ENCODE measurements at places on chromosomes 16 and 17. TPM values are rescaled to one million over a fixed set of nuclear protein-coding genes. Genes with fewer than 3 reads are reported as not detected.

- H3K27me3 ChIP-seq, result no peaks in the 10 kb centered on the region
- no peak overlapping the region for H3K27ac ChIP-seq
- no peak overlapping the region for H3K4me3 ChIP-seq
- peaks cover 14% of the 10 kb centered on the region for H3K36me3 ChIP-seq
- no peaks in the 10 kb centered on the region for H3K4me1 ChIP-seq
- DNase-seq, result no peak
Observed at GRCh38 chr16:75298267-75298666, 46.8 kb upstream of the BCAR1 start.

GRCh38 chr16:82943371-82943770, 316.6 kb downstream of the CDH13 start:
- H3K27me3 ChIP-seq, result no peaks in the 10 kb centered on the region
- no peaks in the 10 kb centered on the region for H3K36me3 ChIP-seq

DNA sequence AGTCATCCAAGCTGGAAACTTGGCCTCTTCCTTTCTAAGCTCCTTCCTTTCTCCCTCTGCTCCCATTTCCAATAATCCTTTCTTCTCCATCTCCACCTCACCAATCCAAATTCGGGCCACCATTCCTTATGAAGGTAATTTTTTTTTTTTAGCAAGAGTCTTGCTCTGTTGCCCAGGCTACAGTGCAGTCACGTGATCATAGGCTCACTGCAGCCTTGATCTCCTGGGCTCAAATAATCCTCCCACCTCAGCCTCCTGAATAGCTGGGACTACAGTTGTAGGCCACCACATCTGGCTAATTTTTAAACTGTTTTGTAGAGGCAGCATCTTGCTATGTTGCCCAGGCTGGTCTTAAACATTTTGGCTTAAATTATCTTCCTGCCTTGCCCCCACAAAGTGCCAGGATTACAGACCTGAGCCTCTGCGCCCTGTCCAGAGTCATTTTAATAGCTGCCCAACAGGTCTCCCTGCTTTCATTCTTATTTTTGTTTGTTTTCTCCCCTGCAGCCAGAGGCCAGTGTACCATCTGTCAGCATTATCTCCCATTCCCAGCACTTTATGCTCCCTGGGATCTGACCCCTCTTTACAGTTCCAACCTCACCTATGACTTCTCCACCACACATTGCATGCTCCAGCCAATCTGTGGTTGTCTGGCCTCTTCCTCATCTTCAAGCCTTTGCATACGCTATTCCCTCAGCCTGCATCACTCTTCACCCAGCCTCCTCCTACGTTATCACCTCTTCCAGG, 2.3 kb upstream of the GP2 start:
- no peak overlapping the region for H3K27ac ChIP-seq
- no peaks in the 10 kb centered on the region for H3K36me3 ChIP-seq
- H3K4me3 ChIP-seq, result no peak overlapping the region
- DNase-seq, result no peak

- H3K4me3 ChIP-seq, result no peak overlapping the region
- no peaks in the 10 kb centered on the region for H3K4me1 ChIP-seq
- H3K36me3 ChIP-seq, result no peaks in the 10 kb centered on the region
- no peaks in the 10 kb centered on the region for H3K27me3 ChIP-seq
- no peak overlapping the region for H3K27ac ChIP-seq
Observed at GRCh38 chr16:86960266-86960665, 356.9 kb downstream of the C16orf95 start.

TNP2 gene
- total RNA-seq, result not detected

CCT6B gene
- total RNA-seq, result 2.0 TPM

DNA sequence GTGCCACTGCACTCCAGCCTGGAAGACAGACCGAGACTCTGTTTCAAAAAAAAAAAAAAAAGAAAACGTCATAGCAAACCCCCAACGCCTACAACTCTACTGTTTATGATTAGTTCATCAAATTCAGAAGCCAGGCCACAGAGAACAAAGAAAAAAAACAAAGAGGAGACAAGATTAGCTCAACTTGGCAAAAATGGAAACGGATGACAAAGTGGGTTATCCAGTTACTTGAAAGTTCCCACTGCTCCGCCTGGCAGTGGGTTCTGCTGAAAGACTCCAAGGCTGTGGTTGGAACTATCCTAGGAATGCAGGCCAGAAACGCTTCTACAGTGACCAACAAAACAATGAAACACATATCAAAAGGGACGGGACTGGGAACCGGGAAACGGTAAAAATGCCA, 53.1 kb downstream of the MRM3 start:
- no peak for DNase-seq
- no peak overlapping the region for H3K27ac ChIP-seq
- no peaks in the 10 kb centered on the region for H3K36me3 ChIP-seq
- H3K4me3 ChIP-seq, result no peak overlapping the region
- no peaks in the 10 kb centered on the region for H3K4me1 ChIP-seq

KRT27 gene
- total RNA-seq, result not detected

DNA sequence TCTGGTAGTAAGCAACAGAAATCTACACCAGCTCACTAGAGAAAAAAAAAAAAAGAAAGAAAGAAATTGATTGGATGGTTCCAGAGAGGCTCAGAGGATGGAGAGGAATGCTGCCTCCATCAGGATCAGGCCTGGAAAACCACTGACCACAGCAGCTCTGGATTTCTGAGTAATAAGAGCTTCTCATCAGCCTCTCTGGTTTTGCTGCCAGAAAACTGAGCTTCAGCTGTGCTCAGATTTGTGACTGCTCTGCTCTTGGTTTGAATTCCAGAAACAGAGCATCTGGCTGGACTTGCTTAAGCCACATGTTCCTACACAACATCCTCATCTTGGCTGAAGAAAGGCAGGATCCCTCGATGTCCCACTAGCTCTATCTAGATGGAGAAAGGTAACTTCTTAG, 25.9 kb downstream of the IRX6 start:
- H3K36me3 ChIP-seq, result no peaks in the 10 kb centered on the region
- H3K27ac ChIP-seq, result no peak overlapping the region
- H3K4me3 ChIP-seq, result no peak overlapping the region
- no peaks in the 10 kb centered on the region for H3K27me3 ChIP-seq

DNA sequence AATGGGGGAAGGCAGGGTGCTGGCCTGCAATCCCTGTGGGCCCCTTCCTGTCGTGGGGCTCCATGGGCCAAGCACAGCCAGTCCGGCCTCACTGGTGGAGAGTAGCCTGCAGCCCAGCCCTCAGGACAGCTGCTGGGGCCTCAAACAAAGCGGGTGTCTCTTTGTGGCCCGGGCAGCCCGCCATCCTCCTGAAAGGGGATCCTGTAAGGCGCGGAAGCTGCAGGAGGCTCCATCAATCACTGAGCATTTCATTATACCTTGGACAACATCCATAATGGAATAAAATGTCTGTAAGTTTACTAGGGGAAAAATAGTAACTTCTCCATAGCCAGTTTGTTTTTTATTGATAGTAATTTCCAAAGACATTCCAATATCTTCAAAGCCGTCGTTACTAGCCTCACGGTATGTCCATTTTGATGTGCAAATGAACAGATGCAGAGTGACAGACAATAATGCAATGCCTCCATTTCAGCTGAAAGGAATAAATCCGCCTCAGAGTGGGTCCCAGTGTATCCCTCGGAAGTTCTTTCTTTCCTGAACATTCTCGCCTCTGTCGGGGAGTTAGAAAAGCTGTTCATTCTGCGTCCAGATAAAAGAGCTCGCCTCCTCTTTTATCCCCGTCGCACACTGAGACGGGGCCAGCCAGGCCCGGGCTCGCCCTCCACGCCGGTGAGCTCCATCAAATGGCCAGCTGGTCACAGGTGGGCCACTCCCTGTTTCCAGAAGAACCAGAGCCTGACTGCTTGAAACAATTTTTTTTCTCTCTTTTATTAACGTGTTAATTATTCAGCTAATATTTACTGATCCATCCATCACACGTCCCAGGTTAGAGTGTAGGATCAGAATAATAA, 14.4 kb downstream of the WSCD1 start:
- H3K4me3 ChIP-seq, result no peak overlapping the region
- H3K27ac ChIP-seq, result no peak overlapping the region
- no peaks in the 10 kb centered on the region for H3K36me3 ChIP-seq
- DNase-seq, result no peak

- no peaks in the 10 kb centered on the region for H3K27me3 ChIP-seq
- no peak overlapping the region for H3K4me3 ChIP-seq
- H3K4me1 ChIP-seq, result no peaks in the 10 kb centered on the region
- no peak overlapping the region for H3K27ac ChIP-seq
- no peak for DNase-seq
Observed at GRCh38 chr16:6964679-6965078, 368.0 kb upstream of the RBFOX1 start.

DNA sequence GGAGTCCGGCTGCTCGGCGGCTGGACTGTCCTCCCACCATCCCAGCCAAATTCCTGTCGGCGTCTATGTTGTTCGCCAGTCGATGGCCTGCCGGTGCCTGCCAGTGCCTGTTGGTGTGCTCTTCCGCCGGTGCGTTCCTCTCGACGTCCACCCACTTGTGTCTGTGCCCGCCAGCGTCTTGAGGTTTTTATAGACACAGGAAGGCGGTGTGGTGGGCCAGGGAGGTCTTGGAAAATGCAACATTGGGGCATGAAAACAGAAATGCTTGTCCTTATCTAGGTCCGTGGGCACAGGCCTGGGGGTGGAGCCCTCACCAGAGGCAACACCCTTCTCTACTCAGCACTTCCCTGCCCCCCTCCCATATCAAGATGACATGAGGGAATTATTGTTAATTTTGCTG, 167.8 kb downstream of the IRF8 start:
- no peak overlapping the region for H3K4me3 ChIP-seq
- no peaks in the 10 kb centered on the region for H3K4me1 ChIP-seq
- no peak for DNase-seq
- H3K27me3 ChIP-seq, result no peaks in the 10 kb centered on the region
- no peak overlapping the region for H3K27ac ChIP-seq

CDH11 gene
- total RNA-seq, result 3.0 TPM

VAT1L gene
- not detected for total RNA-seq

GRCh38 chr17:72434991-72435618, 314.3 kb downstream of the SOX9 start:
- H3K4me1 ChIP-seq, result no peaks in the 10 kb centered on the region
- no peaks in the 10 kb centered on the region for H3K27me3 ChIP-seq
- no peaks in the 10 kb centered on the region for H3K36me3 ChIP-seq
- DNase-seq, result no peak

TNS4 gene
- total RNA-seq, result not detected

GRCh38 chr16:59535298-59535697, 801.2 kb upstream of the GOT2 start:
- no peak overlapping the region for H3K27ac ChIP-seq
- H3K36me3 ChIP-seq, result no peaks in the 10 kb centered on the region
- DNase-seq, result no peak
- H3K27me3 ChIP-seq, result no peaks in the 10 kb centered on the region

SHISA6 gene
- not detected for total RNA-seq

EFNB3 gene
- 0.95 TPM for total RNA-seq

SLC47A2 gene
- not detected for total RNA-seq

WSCD1 gene
- total RNA-seq, result 2.3 TPM

DNA sequence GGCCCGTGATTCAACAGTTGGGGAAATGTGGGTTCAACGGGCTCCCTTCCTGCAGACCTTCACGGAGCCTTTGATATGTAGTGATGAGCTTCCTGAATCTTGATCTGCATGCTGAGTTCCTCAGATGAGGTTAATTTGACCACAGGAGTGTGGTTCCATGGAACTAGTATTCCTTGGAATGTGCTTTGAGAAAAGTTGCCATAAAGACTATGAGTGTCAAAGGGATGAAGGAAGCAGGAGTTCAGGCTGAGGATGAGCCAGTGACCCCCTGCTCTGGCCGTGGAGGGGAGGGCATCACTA, 229.2 kb downstream of the MSI2 start:
- H3K4me1 ChIP-seq, result no peaks in the 10 kb centered on the region
- no peaks in the 10 kb centered on the region for H3K36me3 ChIP-seq
- no peak for DNase-seq
- no peaks in the 10 kb centered on the region for H3K27me3 ChIP-seq
- no peak overlapping the region for H3K4me3 ChIP-seq

TAF1C gene
- total RNA-seq, result 28.3 TPM

GUCY2D gene
- 0.33 TPM for total RNA-seq

DNA sequence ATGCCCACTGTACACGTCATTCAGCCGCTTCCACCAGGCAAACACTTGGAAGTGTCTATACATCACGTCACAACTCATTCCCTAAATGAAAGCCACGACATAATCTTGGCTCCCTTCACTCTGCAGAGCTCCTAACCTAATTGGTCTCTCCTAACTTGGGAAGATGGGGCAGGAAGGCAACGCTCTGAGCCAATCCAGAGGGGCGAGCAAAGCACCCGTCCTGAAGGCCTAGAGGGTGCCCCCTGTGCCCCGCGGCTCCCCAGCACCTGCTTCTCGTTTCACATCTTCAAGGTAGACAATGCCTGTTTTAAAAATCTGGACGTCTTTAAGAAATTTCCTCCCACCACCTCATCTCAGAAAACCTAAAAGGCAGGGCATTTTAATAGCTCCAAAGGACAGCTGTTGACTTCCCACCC, 1.0 kb downstream of the CSNK2A2 start:
- no peak for DNase-seq
- no peaks in the 10 kb centered on the region for H3K27me3 ChIP-seq
- peaks cover 43% of the 10 kb centered on the region for H3K36me3 ChIP-seq

GRCh38 chr17:7512105-7512504, 27.9 kb downstream of the POLR2A start:
- DNase-seq, result no peak
- H3K27ac ChIP-seq, result no peak overlapping the region
- no peaks in the 10 kb centered on the region for H3K27me3 ChIP-seq

DNA sequence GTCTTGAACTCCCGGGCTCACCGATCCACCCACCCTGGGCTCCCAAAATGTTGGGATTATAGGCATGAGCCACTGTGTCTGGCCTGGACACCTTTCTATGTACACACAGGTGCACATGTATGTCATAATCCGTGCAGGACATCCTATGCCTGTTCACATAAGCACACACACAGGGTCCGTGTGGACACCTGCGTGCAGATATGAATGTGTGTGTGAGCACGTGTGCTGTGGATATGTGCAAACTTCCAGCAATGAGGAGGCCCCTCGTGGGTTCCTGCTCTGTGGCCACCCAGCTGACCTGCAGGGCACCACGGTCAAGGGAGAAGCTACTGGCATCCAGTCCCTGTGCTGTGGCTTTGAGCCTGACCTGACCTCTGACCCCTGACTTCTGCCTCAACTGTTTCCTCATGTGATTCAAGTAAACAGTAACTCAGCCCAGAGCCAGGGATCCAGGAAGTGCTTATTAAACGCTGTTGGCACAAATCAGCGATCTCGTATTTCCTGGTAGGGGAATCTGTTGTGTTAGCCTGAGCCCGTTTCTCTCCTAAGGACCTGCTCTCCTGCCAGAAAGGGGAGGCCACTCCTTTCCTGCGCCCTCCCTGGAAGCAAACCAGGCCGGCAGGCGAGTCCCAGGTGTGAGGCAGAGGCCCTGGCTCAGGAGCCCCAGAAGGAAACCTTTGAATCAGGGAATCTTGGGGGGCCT, 6.5 kb downstream of the CPNE7 start:
- no peaks in the 10 kb centered on the region for H3K27me3 ChIP-seq
- H3K27ac ChIP-seq, result peak overlapping the region; percentile 83
- no peaks in the 10 kb centered on the region for H3K4me1 ChIP-seq
- H3K36me3 ChIP-seq, result no peaks in the 10 kb centered on the region

- no peaks in the 10 kb centered on the region for H3K36me3 ChIP-seq
- no peak for DNase-seq
- H3K4me1 ChIP-seq, result no peaks in the 10 kb centered on the region
- no peak overlapping the region for H3K4me3 ChIP-seq
- no peaks in the 10 kb centered on the region for H3K27me3 ChIP-seq
Observed at GRCh38 chr17:41651625-41652460, 27.5 kb upstream of the KRT17 start.

FGF11 gene
- total RNA-seq, result not detected

PSMD3 gene
- 58.3 TPM for total RNA-seq

Data from right lobe of liver (tissue), 6 donors.